ENCODE measurements at places on chromosomes 12 and 14.
A peak's percentile ranks its signal among the peaks of the same experiment; 100 is the strongest.

DNA sequence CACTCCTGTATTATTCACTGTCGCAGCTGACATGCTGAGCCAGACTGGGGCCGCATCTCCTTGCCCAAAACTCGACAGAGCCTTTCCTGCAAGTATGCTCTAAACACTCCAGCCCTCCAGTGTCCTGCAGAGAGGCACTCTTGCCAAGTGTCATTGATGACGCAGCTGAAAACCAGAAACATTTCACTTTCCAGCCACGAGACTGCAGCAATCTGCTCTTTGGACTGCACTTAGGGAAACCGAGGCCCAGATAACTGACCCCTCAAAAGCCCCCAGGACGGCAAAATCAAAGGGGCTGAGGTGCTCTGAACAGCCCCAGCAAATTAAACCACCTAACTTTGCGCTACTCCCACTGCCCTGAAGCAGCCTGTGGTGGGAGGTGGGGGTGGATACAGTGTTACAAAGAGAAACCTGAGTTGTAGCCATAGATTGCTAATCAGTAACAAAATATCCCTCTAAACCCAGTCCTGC lies 2.6 kb downstream of the CCDC85C start:
- DNase-seq, result no peak

DNA sequence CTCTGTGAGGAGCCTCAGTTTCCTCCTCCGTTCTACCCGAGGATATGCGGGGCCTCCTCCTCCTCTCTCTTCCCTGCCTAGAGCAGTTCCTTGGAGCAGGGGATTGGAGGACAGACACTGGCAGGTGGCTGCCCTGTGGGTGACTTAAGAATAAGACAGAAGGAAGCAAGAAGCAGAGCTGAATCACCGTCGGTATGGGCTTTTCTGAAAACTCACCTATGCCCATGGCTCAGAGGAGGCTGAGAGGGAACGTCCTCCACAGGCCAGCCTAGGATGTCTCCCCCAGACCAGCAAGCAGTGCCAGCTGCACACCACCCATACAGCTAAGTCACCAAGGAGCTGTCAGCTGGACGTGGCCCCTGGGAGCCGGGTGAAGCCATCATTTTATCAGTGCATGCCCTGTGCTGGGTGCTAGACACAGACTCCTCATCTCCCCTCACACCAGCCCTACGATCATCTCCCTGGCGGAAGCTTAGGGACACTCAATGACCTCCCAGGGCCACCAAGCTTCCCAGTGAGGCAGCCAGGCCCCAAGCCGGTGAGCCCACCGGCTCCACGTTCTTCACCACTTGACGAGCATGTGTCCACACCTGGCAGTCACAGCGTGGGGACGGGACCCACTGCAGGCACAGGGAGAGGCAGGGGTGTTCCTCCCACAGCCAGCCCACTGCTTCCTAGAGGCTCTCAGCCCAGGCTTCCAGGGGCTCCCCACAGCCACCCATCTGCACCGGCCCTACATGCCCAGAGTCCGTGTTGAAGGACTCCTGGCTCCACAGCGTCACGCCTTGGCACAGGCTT lies 21.4 kb downstream of the ITPK1 start:
- DNase-seq, result no peak

- peak; percentile 92 for DNase-seq
Measured at GRCh38 chr12:58530742-58531062, 389.6 kb downstream of the LRIG3 start.

- no peak for DNase-seq
Measured at GRCh38 chr12:76836633-76837032, 42.2 kb downstream of the CSRP2 start.

DNA sequence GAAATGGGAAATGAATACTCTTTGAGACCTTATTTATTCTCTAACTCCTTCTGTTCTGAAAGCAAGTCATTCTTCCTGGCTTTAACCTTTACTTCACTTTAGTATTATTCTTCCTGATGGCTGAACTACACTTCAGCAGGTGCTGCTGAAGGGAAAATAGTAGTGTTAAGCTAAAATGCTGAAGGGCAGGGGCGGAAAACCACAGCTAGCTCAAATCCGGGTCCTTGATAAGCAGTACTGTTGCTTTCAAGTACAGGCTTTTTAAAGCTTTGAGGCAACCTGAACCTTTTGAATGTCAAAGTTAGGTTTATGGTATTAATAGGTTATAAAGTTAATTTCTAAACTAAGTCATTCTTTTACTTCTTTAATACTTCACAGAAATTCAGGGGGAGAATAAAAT lies 10.7 kb downstream of the CCDC196 start:
- no peak for DNase-seq

GRCh38 chr12:69932154-69932553 lies 107.1 kb downstream of the MYRFL start:
- DNase-seq, result no peak

DNA sequence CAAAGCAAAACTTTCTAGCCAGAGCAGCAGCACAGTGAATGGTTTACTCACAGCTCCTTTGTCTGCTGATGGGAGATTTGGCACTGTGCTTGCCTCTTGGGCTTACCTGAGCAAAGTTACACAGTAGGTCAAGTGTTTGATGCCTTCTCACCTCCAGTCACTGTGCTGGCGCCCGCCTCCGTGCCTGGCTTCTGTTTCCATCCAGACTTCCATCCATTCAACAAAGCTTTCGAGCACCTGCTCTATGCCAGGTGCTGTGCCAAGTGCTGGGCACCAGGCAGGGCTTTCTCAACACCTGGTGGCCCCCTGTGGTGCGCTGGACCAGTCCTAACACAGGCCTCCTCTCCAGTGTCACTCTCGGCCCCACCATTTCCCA lies 199.2 kb upstream of the EEA1 start:
- DNase-seq, result no peak

GRCh38 chr14:94889520-94890312 lies 119.8 kb upstream of the GSC start:
- DNase-seq, result no peak

DNA sequence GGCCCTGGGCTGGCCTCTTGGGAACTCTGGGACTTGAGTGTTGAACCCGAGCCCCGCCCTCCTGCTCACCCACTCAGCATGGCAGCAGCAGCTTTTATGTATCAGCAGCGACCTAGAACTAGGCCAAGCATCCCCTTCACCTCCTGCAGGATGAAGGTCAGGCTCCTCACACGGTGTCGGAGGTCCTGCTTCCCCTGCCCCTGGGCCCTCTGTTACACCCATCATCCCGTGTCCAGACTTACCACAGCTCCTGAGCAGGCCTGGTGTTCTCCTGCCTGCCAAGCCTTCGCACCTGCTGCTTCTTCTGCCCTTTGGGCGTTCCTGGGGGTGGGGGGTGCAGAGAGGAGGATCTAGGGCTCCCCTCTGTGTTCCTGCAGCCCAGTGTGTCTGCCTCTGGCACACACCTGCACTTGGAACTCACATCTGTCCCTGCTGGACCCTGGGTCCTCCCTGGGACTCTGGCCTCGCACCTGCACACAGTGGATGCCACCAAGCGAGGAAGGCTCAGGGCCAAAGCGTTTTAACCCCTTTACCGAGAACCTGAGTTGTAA lies 80.3 kb downstream of the PAPOLA start:
- no peak for DNase-seq

- no peak for DNase-seq
Measured at GRCh38 chr12:52645120-52645761, 6.8 kb downstream of the KRT2 start.

GRCh38 chr12:96434107-96434506 lies 33.9 kb upstream of the CDK17 start:
- DNase-seq, result peak; percentile 100

DNA sequence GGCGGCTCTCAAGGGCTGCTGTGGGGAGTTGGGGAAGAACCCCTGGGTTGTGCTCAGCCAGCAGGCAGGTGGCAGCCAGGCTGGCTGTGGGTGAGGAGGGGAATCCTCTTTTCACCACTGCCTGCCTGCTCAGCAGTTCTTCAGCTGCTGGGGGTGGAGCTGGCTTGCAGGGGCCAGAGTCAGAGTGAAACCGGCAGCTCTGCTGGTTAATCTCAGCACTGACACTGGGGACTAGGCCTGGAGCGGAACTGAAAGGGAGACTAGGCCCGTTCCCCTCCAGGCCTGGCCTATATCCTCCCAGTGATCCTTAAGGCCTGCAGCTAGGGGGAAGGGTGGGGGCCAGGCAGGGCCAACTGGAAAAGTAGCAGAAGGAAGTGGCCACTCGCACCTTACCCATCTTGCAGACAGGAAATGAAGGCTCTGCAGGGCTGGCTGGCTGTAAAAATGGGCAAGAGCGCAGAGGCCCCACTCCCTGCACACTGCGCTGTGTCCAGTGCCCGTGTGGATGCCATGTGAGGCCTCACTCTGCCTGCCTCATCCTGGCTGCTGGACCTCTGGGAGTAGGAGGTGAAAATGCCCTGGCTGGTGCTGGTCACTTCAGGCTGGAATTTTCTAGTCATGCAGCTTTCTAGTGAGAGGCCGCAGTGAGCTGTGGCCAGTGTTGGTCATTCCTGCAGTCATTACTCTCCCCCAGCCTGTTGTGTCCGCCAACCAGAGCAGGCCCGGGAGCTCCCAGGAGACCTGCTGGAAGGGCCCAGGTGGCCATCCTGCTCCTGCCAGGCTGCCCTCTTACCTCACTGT lies 39.4 kb downstream of the SH2B3 start:
- DNase-seq, result peak; percentile 44

- DNase-seq, result no peak
Measured at GRCh38 chr14:80586131-80586530, 355.4 kb downstream of the CEP128 start.

DNA sequence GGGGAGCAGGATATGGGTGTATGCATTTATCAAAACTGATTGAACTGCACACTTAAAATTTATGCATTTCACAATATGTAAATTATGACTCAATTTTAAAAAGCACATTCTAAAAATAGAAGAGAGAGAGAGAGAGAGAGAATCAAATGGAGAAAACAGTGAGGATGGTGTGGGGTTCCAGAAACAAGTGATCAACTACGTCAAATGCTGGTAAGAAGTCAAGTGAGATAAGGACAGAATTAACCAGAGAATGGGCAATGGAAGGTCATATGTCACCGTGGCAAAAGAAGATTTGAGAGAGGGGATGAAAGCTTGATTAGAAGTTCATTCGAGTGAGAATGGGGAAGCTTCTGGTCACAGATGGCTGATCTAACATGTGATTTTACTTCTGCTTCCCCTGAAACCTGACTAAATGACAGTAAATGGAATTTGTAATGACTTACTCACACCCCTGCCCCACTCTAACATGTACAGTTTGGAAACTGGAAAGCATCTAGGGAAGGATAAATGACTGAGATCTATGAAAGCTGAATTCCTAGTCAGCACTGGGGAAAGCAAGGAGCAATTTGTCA lies 276.5 kb upstream of the AMIGO2 start:
- peak; percentile 9 for DNase-seq

DNA sequence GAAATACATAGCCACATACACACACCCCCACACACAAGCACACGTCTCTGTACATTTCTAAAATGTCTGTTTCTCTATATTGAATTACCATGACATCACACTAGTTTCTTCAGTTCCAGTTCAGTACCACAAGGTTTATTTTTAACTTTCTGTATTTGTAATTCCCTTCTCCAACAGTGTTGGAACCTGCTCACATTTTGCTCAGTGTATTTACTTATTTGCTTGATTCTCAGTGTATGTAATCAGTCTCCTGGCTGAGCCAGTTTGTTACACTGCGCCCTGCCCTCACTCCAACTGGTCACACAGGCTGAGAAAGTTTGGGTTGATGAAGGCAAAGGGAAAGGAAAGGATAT lies 67.1 kb downstream of the MON2 start:
- DNase-seq, result no peak

DNA sequence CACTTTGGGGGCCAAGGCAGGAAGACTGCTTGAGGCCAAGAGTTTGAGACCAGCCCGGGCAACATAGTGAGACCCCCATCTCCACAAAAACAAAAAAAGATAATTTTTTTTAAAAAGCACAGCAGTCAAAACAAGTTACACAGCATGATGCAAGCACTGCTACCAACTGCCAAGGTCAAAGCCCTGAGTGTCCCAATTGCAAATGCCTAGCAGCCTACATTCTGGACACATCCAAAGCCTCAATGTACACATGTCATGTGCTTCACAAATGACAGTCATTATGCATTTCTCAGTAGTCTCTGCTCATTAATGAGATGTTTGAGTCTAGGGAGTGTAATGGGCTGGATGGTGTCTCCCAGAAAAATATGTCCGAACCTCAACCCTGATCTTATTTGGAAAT lies 113.7 kb upstream of the CCND2 start:
- no peak for DNase-seq

- peak; percentile 52 for DNase-seq
Measured at GRCh38 chr12:124020514-124020949, 47.5 kb downstream of the ZNF664 start.

DNA sequence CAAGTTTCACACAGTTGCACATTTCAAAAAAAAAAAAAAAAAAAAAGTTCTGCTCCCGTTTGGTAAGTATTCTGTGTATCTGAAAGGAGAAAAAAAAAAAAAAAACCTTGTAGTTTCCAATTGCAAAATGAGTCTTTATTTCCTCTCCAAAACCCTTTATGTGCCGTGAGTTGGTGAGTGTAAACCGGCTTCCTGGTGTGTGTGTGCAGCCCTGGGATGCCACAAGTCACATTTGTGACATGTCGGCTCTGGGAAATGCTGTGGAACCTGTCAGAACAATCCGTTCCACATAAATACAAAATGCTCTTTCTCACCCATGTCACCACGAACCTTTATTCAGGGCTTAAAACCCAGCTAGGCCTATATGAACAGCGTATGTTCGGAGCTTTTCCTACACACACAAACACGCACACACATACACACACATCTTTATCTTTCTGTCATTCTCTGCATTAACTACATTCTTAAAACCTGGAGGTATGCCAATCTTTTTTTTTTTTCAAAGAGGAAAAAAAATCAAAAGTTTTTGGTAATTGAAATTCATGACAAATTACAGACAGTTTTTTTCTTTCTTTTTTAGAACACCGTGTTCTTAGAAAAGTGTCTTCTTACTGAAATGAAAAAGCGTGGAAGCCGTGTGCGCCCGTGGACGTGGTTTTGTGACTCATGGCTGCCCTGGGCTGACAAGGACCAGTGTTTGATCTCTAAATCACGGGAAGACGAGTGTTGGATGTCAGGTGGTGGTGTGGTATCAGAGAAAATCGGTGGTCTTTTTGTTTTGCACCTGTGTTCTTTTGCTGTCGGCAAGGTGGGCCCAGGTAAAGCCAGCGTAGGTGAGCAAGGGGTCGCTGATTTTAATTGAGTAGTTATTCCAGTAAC lies 612.0 kb downstream of the VRK1 start:
- DNase-seq, result no peak

DNA sequence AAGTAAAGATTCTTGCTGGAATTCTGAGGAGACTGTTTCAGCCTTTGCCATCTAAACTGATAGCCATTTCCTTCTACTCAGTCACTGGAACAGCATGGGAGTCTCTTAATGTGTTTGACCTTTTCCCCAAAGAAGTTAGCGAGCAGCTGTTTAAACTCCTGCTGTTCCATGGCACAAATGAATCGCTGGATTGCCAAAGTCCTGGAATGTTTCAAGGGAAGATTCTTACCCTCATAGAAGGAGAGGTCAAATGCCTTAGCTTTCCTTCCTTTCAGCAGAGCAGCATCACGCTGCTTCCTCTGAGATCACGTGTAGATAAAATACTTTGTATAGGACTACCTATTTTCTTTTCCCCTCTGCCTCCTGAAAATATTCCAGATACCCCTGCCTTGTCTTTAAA lies 10.5 kb upstream of the NR2C1 start:
- peak; percentile 51 for DNase-seq

All from iris pigment epithelial cell (primary cell).